KBM-7 (cell line): ENCODE measurements at places on chromosomes 12 and 14.

GRCh38 chr12:67431411-67432020, 162.4 kb downstream of the CAND1 start:
- no peak for DNase-seq

- no peak for DNase-seq
Measured at GRCh38 chr12:112148031-112148513, 22.7 kb downstream of the TRAFD1 start.

GRCh38 chr14:80658733-80659132, 282.8 kb downstream of the CEP128 start:
- DNase-seq: no peak

- no peak for DNase-seq
Measured at GRCh38 chr14:24256960-24257359, 6.0 kb downstream of the TGM1 start.

GRCh38 chr12:46855760-46856159, 30.0 kb upstream of the SLC38A4 start:
- DNase-seq: no peak

- DNase-seq: no peak
Measured at GRCh38 chr12:93195511-93195910, 182.2 kb upstream of the NUDT4 start.

DNA sequence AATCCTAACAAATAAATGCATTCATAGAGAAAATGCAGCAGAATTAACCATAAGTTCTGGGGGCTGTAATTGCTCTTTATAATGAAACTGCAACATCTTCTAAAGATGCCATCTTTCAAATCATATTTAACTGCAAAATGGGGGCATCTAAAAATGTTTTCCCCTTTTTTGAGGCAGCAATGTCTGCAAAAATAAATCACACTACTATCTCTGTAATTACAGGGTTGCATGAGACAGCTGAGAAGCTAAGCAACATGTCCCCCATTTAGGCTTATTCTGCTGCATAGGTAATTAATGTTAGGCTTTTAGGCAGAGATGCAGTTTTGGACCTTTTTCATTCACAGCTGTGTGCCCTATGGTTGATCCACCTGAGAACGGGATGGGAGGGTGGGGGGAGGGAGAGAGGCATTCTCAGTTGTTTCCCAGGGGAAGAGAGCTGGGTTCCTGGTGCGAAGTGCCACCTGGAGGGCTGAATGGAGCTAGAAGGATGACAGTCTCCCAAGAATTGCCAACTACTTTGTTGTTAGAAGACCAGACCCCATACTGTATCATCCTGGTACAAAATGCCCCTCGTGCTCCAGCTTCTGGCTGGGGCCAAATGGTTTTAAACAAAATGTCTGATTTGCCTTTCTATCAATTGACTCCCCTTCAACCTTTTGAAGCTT, 154.2 kb downstream of the APAF1 start:
- no peak for DNase-seq

DNA sequence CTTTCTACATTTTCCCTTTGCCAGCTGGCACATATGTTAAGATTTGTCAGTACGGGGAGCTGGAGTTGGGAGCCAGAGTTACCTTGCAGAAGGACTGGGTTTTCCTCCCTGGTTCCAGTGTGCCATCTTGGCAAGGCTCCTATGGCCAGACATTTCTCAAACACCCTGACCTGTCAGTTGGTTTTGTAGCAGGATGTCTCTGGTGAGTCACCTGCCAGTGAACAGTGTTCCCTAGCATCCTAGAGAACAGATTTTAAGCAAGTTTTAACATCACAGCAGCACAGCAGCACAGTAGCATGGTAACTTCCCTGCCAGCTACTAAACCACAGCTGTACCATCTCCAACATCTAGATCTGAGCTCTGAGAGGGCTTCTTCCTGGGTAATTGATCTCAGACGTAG, 26.2 kb upstream of the KTN1 start:
- DNase-seq: no peak

GRCh38 chr12:26971963-26972362, 33.7 kb downstream of the FGFR1OP2 start:
- no peak for DNase-seq

GRCh38 chr12:79939728-79940310, 4.9 kb upstream of the PPP1R12A start:
- peak; percentile 58 for DNase-seq

GRCh38 chr14:70257526-70257925, 68.8 kb upstream of the SLC8A3 start:
- DNase-seq: peak; percentile 67
